Fibroblast of skin of left biceps (primary cell): ENCODE measurements at places on chromosomes 3 and 15.

- DNase-seq: no peak
These were observed 39.3 kb downstream of the CHRD start for GRCh38 chr3:184419171-184419570.

- no peak for DNase-seq
These were observed 134.1 kb downstream of the LRRK1 start for GRCh38 chr15:101053261-101053660.

DNA sequence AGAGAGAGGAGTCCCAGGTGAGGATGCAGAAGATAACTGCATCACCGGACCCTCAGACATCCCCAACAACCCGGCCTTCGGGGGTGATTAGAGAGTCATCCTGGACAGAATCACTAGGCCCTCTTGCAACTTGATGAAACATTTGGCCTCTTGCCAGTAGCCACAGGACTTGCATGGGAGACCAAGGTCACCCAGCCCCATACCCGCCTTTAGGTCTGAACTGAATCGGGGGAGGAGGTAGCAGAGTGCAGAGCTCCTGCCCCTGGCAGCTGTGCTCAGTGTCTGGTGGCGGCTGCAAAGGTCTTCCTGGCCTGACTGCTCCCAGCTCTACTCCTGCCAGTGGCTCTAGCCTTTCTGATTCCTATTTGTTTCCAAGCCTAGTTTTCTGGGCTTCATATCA lies 12.4 kb downstream of the PIF1 start:
- DNase-seq: no peak

DNA sequence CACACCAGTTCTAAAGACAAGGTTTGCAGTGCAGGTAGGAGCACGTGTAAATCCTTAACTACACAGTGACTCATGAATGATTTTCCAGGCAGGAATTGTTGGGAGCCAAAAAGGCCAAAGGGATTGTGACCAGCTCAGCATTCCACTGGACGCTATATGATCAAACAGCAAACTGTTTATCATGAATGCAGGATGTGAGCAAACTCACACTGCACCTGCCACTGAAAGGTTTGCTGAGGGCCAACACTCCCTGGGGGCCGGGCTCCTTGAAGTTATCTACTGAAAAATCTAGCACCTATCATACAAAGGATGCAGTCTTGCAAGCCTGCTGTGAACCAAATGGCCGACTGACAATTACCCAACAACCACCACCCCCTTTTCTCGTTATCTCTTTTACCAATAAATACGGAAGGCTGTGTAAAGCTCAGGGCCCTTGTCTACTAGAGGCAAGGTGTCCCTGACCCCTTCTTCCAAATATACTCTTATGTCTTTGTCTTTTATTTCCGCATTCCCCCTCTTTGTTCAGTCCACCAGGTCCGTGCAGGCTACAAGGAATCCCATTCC lies 11.5 kb upstream of the DNASE1L3 start:
- DNase-seq: no peak

DNA sequence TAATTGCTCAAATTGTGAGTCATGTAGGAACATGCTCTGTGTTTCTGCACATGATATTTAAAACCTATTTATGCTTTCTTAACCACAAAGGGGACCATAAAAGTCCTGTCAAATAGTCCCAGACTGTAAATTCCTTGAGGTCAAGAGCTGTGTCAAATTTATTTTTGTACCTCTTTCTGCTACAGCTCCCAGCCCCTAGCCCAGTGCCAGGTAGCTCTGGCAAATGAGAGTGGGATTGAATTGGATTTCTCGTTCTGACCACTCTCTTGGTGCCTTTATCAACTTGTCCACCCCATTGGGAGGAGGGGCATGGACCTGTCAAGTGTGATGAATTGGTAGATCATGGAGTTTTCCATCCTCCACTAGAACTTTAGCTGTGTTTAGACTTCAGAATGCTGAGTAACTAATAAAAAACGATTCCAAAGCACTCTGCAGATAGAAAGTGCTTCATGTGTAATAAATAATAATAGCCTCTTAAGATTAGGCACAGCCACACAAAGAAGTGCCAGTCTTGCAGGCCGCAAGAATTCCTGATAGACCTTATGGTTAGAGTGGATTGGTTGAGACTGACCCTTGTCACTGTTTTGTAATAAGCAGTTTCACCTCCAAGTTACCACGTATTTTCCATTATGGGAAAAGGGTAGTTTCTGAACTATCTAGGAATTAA lies 120.4 kb downstream of the LPP start:
- DNase-seq: no peak

- DNase-seq: no peak
These were observed 106.3 kb upstream of the DLG1 start for GRCh38 chr3:197404754-197405153.

GRCh38 chr3:64460877-64461276 lies 226.9 kb downstream of the ADAMTS9 start:
- peak; percentile 77 for DNase-seq

DNA sequence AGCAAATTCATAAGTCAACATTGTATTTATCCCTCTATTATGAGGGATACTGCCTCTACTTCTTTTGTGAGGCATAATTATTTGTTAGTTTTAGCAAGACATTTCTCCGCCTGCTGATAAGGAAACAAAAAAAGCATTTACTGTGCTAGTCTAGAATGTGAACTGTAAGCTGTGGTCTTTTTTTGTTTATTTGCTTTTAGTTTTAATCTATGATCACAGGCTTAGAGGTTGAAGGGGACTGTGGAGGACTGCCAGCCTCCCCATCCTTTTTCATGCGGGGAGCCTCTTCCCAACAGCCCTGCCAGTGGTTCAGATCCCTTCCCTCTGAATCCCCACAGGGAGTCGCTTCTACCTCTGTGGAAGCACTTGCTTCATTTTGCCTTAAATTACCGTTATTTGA lies 331.0 kb upstream of the ROPN1 start:
- DNase-seq: no peak

DNA sequence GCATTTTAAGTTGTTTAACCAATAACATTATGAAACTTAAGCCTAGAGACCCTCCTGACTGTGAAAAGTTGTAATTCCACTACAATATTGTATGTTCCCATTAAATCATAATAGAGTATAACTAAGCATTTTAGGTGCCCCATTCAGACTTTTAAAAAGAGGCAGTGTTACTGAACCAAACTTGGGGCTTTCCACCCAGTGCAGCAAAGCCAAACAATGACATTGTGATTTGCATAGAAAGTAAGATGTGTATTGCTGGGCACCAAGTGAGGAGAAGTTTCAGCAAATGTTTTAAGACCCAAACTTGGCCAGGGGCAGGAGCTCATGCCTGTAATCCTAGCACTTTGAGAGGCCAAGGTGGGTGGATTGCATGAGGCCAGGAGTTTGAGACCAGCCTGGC lies 706.2 kb downstream of the GRM7 start:
- DNase-seq: no peak

GRCh38 chr15:78308422-78309032 lies 9.1 kb upstream of the SKIC8 start:
- DNase-seq: no peak

- no peak for DNase-seq
These were observed 113.8 kb downstream of the PPM1L start for GRCh38 chr3:160869825-160870224.

- DNase-seq: no peak
These were observed 714.8 kb downstream of the FHIT start for GRCh38 chr3:60536420-60536819.

- DNase-seq: no peak
These were observed 37.6 kb upstream of the ANKRD34C start for GRCh38 chr15:79244876-79245275.

DNA sequence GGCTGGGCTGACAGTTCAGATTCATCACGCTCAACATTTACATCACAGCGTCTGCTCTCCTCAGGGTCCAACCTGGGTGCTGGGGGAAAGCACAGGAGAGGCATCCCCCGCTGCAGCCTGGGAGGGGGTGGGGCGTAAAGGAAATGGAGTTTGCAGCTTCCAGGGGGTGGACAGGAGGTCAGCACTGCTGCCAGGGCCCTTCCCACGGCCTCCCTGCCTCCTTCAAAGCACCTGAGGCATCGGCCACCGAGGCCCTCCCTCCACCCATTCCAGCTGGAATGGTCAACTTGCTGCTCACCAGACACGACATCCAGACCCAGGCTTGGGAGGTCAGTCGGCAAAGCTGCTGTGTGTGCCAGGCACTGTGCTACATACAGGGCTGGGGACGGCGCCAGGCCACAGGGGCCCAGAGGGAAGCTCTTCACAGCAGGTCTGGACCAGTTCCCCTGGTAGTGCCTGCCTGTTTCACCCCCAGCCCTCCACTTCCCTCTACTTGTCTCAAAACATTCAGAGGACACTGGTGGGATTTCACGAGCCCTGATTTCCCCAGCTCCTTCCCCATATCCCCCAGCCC lies 120.7 kb downstream of the ANP32A start:
- no peak for DNase-seq

DNA sequence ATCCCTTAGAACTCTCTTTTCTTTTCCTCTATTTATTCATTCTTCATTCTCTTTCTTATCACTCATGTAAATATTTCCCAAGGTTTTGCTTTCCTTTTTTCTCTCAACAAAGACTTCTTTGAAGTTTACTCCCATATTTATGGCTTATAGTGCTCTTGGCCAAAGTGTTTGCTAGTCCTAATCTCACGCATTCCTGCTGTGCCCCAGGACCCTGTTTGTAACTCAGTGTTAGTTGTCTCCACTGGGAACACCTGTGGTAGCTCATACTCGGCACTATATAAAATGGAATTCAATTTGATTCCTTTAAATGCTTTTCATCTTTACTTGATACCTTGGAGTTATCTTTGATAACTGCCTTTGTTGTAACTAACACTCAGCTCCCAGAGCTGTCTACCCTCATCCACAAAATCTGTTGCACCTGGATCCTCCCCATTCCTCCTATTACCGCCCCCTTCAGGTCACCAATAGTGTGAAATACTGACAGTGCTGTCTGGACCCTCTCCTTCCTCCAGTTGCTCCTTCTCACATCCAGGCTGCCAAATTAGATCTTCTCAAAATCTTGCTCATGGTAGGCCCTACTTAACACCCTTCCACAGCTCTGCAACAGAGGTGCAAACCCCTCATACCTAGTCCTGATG lies 76.8 kb downstream of the TIGIT start:
- DNase-seq: no peak

GRCh38 chr3:34285827-34286188 lies 487.4 kb downstream of the PDCD6IP start:
- no peak for DNase-seq

GRCh38 chr15:45347033-45347432 lies 31.3 kb downstream of the GATM start:
- no peak for DNase-seq

- peak; percentile 61 for DNase-seq
These were observed 1.9 kb upstream of the ARL6IP5 start for GRCh38 chr3:69082805-69083204.

- no peak for DNase-seq
These were observed 240.1 kb upstream of the ZPLD1 start for GRCh38 chr3:102194760-102195159.

- DNase-seq: no peak
These were observed 13.4 kb downstream of the ASB7 start for GRCh38 chr15:100615801-100616200.

- DNase-seq: no peak
These were observed 53.0 kb upstream of the TPM1 start for GRCh38 chr15:62989366-62990055.

DNA sequence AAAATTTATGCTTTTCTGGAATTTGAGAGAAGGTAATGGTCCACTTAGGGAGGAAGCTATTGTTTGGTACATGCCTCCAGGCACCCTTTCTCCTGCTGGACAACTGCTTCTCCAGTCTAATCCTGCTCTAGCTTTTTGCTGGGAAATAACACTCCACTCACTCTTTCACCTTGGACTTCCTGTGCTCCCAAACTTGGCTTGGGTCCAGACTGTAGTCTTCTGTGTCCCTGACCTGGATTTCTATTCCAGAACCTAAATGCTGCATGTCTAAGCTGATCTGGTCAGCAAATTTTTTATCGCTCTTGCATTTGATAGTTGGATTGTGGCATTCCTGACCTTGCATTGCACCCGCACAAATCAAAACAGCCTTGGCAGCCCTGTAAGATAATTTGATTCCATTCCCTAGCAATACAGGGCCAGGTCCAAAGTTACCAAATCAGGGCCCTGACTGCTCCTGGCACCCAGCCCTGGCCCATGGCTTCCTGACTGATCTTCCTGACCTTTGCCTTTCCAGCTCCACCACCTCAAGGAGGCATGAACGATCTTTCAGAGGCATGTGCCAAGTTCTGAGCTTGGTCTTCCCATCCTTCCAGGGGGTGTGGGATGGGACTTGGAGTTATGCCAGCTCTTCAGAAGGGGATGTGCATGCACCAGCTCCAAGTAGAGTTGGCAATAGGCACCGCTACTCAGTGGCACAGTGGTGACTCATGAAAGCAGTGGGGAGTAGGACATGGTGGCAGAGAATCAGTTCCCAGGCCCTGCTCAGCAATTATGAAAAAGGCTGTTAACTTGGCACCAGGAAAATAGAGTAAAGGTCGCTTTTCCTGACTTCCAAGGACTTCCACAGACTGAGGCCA lies 43.9 kb upstream of the GOLGA8J start:
- DNase-seq: no peak

DNA sequence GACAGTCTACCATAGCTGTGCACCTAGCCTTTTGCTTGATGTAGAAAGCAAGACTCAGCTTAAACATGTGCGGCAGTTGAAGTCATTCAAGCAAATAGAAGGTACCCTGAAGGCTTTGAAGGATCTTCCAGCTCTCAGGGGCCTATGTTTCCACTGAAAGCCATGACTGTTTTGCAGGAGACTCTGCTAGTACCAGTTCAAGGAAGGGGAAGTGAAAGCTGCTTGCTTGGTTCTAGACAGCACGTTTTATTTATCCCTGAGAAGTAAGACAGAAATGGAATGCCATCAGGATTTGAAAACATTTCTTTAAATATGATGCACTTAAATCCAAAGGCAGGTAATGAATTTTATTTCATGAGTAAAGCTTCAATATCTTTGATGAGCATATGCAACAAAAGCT lies 311.4 kb downstream of the PDCD6IP start:
- no peak for DNase-seq

DNA sequence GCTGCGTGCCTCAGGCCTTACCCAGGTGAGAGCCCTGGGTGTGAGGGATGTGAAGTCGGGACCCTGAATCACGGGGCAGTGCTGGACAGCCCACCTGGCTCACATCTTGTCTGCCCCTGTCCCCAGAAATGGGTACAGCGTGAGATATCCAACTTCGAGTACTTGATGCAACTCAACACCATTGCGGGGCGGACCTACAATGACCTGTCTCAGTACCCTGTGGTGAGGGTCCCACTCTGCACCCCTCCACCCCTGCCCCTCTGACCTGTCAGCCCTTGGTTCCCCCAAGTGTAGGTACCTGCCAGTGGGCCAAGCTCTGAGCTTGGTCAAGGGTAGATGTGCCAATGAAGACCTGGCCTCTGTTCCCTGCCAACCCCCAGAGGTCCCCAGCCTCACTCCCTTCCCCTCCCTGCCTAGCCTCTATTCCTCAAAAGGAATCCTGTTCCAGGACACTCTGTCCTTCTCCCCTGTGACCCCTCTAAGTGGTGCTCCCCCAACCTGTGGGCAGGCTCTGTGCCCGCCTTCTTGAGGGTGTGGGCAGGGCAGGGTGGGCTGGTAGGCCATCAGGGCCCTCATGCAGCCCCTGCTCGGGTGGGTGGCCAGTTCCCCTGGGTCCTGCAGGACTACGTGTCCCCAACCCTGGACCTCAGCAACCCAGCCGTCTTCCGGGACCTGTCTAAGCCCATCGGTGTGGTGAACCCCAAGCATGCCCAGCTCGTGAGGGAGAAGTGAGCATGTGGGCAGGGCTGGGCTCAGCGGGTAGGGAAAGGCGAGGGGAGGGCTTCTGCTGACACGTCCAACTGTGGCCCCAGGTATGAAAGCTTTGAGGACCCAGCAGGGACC lies 25.1 kb downstream of the NBEAL2 start:
- no peak for DNase-seq

GRCh38 chr3:87053553-87053952 lies 62.6 kb upstream of the VGLL3 start:
- no peak for DNase-seq
